ENCODE measurements at places on chromosomes 1 and 21.

GRCh38 chr1:180183426-180183825 lies 28.8 kb downstream of the QSOX1 start:
- DNase-seq: no peak

DNA sequence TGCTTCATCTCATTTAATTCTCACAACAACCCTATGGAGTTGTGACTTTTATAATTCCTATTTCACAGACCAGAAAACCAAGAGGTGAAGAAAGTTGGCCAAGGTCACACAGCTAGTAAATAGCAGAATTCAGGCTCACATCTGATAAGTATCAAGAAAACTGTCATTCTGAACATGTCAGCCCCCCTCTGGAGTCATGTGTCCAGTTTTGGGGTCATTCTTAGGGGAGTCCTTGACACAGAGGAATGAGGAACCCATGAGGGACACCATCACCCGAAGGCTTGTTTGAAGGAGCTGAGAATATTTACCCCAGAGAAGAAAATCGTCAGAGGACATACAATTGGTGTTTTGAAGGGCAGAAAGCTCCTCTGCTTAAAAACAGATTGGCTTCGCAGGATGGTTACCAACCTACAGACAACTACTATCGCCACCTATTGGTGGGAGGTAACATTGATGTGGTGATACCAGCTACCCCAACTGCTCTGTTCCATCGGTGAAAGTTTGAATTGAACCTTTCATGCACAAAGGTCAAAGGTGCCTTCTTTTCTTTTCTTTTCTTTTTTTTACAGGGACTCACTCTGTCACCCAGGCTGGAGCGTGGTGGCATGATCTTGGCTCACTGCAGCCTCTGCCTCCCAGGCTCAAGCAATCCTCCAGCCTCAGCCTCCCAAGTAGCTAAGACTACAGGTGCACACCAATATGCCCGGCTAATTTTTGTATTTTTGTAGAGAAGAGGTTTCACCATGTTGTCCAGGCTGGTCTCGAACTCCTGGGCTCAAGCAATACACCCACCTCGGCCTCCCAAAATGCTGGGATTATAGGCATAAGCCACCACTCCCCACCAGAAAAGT lies 31.3 kb downstream of the NCMAP start:
- no peak for DNase-seq

GRCh38 chr1:239262538-239262937 lies 123.8 kb upstream of the CHRM3 start:
- DNase-seq: no peak

DNA sequence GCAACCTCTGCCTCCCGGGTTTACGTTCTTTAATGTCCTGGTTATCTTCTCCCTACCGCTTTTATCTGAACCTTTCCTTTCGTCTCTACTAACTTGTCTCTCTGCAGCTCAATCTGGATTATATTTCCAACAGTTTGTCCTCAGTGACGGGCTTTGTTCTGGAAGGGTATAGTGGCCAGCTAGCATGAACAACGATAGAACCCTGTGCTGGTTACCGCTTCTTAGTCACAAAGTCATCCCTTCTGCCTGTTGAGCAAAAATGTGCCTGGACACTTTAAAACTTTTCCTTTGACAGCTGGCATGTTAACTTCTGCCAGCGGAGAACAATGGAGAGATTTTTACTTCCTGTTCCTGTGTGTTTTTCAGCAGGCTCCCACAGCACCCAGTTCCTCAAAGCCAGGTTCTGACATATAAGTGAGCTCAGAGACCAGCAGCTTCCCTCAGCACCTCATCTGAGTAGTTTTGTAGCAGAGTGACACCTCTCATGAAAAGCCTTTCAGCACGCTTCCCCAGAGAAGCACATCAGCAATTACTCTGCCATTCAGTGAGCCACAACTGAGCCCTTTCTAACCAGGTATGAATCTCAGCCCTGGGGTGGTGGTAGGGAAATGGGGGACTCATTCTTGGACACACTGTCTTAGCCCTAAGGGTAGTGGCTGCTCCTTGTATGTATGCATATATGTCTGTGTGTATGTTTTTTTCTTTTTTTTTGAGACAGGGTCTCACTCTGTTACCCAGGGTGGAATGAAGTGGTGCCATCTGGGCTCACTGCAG lies 23.6 kb upstream of the CCDC17 start:
- no peak for DNase-seq

DNA sequence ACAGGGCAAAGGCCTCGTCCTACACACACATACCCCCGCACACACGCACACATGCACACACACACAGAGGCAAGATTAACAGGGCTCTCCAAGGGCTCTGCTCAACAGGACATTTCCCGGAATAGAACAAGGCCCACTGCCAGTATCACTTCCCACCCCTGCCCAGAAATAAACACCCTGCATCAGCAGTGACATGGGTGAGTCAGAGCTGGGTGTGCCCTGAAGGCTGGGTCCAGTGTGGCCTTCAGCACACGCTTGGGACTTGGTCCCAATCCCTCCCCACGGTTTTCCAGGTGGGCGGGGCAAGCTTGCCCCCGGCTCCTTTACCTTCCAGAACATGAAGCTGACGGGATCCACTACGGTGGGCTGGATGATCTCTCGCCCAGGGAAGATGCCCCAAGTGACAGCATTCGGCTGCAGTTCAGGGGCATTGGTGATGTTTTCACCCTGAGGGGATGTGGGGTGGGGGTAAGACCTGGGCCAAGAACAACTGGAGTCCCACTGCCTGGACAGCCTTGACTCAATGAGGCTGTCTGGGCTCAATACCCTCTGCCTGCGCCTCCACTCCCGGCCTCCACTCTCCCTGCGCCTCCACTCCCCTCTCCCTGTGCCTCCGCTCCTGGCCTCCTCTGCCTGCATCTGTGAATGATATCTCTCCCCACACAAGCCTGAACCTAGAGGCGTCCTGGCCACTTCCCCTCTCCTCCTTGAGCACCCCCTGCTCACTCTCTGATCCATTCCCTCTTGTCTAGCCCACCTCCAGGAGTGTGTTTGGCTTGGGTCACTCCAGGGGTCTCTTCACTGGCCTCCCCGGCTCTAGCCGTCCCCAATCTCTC lies 14.7 kb downstream of the MTHFR start:
- DNase-seq: no peak

DNA sequence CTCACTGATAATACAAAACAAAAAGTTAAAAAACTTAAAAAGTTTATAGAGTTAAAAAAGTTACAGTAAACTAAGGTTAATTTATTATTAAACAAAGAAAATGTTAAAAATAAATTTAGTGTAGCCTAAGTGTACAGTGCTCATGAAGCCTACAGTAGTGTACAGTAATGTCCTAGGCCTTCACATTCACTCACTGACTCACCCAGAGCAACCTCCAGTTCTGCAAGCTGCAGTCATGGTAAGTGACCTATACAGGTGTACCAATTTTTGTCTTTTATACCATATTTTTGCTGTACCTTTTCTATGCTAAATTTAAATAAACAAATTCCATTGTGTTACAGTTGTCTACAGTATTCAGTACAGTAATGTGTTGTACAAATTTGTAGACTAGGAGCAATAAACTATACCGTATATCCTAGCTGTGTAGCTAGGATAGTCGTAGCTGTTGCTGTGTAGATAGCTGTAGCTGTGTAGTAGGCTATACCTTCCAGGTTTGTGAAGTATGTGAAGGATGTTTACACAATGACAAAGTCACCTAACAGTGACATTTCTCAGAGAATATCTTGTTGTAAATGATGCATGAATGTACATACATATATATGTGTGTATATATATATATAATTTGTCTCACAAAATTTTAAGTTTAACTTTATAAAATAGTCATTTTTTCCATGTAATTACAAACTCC lies 140.2 kb downstream of the TGFB2 start:
- no peak for DNase-seq

GRCh38 chr21:44012474-44013379 lies 618 bp downstream of the TRAPPC10 start:
- peak; percentile 44 for DNase-seq

DNA sequence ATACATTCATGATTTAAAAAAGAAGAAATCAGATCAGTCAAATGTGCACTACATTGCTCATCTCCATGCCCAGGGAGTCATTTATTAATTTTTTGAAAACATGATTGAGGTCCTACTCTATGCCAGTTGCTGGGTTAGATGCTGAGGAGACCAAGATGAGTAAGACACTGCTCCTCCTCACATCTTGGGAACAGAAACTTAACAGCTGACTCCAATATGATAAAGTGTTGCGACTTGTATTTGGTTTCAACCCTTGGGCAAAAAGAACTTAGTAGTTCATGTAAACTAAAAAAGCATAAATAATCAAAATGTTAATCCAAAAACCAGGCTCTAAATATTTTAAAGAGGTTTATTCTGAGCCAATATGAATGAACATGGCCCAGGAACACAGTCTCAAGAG lies 56.9 kb downstream of the OPTC start:
- DNase-seq: no peak

- peak; percentile 50 for DNase-seq
Measured at GRCh38 chr1:56576880-56577405, 2.4 kb downstream of the PLPP3 start.

DNA sequence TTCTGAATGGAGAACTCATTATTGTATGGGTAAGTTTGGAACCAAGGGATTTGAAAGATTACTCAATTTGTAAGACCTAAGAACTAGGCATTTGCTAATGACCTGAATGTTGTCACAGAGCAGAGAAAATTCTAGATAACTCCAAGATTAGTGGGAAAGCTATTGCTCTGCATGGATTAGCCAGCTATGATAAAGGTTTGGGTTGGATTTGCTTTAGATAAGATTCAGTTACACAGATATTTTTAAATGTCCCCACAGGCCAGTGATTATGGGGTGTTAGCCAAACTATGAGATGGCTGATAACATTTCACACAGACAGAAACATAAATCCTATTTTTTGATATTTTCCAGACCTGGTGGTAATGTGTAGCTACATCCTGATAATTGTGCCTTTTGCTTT lies 88.2 kb downstream of the NTPCR start:
- DNase-seq: no peak

All from T47D (cell line).